ENCODE measurements at places on chromosomes 12 and 14.

- peak; percentile 76 for DNase-seq
These were observed 175.8 kb upstream of the PLXNC1 start for GRCh38 chr12:93972411-93973208.

DNA sequence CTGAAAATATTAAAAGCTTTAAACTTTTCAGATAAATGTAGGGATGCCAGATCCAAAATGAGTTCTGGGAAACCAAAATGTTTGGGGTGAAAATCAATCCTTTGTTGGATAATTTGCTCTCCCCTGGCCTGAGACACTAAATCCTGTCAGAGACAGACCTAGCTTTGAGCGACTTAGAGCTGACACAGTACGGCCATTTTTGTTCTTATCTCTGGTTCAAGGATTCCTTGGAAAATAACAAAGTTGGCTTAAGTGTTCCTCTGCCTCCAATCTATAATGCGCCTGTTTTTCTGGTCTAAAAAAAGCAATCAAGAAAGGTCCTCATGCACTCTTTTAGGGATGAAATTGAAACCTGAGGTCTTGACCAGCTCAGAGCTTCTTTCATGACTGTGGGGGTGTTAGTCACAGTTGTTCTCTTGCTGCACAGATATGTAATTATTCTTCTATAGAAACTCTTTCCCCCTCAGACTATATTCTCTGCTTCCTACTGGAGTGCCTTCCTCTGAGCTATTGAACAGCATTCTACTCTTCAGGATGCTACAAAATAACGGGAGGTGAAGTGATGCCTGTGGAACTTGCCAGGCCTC, 52.3 kb upstream of the EGLN3 start:
- DNase-seq: no peak

DNA sequence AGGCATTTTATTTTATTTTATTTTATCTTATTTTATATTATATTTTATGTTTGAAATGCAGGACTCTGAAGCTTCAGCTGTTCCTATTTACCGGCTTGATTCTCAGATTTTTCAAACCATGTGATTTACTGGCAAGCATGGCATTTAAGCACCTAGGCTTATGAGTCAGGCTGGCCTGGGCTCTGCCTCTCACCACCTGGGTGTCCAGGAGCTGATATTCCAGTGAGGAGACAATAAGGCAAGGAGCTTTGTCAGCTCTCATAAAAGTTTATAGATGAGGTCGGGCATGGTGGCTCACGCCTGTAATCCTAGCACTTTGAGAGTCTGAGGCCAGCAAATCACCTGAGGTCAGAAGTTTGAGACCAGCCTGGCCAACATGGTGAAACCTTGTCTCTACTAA, 2.1 kb downstream of the DAO start:
- DNase-seq: no peak

DNA sequence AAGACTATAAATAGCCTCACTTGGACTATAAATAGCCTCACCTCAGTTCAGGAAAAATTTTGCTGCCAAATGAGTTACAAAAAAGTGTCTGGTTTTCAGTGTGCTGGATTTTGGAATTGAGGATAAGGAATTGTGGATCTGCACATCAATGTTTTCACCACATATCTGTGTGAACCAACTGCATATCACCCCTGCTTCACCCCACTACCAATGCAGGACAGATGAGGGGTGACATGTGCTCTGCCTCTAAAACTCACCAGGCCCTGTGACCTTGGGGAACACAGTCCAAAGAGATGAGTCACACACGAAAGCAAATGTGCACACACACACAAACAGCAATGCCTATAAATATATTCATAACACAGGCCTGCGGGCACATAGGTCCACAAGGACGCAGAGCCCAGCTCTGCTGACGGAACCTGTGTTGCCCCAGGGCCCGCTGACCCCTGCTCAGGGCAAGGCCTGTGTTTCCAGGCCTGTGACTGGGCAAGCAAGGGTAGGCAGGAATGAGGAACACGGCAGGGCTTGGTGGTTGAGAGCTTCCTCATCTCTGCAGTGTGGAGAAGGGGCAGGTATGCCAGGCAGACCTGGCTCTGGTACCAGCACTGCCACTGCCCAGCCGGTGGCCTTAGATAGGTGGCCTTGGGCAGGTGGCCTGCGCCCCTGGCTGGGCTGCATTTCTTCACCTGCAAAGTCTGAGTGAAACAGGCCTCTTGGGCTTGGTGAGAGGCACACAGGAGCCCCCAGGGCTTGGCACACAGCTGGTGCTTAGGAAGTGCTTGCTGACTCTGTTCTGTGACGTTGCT, 82.4 kb downstream of the ARL6IP4 start:
- DNase-seq: peak; percentile 93

- no peak for DNase-seq
These were observed 178.0 kb upstream of the CAND1 start for GRCh38 chr12:67091204-67091603.

GRCh38 chr12:53949631-53950436, 4.9 kb upstream of the HOXC12 start:
- peak; percentile 66 for DNase-seq

- DNase-seq: no peak
These were observed 30.5 kb upstream of the SPTLC2 start for GRCh38 chr14:77646907-77647306.

GRCh38 chr12:70040141-70040540, 203.1 kb upstream of the CNOT2 start:
- DNase-seq: peak; percentile 14

GRCh38 chr12:27385766-27386564, 53.3 kb downstream of the BMAL2 start:
- peak; percentile 49 for DNase-seq

GRCh38 chr14:49581209-49582112, 4.7 kb downstream of the RPS29 start:
- DNase-seq: no peak

DNA sequence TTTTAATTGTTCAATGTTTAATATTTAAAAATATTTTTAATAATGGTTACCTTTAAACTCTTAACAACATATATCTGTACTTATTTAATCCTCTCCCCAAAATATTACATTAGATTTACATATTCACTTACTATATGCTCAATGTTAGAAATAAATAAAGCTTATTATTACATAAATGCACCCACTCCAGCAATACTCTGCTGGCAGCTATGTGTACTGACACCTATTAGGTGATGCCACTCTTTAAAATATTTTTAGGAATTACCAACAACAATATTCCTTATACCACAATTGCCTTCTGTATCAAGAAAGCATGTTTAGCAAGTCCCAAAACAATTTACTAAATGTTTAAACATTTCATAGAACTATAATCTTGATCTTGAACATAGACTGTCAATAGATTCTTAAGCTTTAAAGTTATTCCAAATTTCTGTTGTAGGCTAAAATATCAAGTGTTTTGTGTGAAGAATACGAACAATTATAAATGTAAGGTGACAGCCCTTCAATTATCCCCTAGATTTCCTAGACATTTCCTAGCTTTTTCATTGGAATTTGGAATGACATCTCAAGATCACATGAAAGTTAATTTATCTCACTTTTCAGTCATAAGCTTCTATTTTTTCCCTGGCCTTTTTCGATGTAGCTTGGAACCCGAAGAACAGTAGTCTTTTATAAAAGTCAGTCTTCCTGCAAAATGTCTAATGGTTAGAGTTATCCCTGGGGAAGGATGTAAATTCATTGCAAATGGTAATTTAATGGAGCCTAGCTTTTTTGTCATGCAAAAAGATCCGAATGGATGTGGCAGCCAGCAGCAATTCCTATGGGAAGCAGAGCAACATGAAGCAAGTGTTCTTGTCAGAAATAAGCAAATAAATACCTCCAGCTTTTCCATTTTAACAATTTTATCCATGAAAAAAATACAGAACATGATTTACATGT, 907.5 kb upstream of the ATXN7L3B start:
- no peak for DNase-seq

GRCh38 chr12:50686976-50687375, 76.9 kb upstream of the ATF1 start:
- no peak for DNase-seq

- DNase-seq: no peak
These were observed 388.0 kb downstream of the VRK1 start for GRCh38 chr14:97185186-97185585.

DNA sequence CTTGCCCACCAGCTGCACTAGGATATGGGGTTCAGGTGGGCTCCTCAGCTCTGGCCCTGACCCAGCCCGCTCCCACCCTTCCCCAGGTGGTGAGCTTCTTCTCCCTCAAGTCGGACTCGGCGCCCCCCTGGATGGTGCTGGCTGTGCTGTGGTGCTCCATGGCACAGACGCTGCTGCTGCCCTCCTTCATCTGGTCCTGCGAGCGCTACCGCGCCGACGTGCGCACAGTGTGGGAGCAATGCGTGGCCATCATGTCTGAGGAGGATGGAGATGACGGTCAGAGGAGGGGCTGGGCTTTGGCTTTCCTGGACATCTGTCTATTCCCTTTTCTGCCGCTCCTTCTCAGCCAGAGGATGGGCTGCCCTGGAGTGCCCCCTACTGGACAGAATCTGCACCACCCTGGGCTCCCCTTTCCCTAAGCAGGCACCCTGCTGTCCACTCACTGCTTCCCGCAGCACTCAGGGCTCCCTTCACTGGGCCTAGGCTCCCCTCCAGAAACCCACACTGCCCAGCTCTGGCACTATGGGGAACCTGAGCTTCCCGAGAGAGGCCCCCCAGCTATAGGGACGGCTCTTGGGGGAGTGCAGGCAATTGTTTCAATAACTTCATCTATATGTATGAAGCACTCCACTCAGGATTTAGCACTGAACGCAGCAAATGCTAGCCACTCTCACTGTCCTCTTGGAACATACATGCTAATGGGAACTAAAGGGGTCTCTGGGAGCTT, 2.6 kb upstream of the P3H3 start:
- peak; percentile 100 for DNase-seq

DNA sequence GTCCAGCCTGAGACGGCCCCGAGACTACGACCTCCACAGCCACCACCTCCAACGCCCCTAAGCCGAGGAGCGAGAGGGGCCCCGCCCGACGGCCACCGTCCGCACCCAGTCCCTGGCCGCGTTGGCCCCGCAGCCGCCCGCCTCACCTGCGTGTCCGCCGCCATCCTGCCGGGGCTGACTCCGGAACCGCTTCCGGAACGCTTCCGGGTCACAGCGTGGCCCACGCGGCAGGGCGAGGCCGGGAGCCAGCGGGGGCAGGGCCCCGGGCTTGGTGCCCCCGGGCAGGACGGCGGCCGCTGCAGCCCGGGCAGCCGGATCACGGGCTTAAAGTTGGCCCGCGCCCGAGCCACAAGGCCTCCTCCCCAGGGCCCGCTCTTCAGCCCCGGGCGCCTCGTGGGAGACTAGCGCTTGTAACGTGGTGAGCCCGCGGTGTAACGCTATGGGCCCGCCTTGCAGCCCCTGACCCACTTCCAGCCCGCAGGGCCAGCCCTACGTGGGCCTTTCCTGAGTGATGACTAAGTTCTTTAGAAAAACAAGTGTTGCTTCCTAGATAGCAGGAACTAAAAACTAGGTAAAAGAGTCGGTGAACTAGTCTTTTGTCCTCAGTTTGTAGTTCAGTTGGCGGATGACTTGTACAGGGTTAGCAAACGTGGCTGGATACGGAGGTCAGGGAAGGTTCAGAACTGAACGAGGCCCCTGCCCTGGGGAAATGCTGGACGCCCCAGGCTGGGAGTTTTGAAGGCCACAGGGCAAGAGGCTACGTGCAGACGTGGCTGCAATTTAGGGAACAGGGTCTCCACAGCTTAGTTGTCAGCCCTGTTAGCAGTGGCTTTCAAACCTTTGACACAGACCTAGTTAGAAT, at the start of gene GCN1:
GCN1 (minus strand) TSS at position 182 of the 862 bp plus-strand sequence; CDS start at position 164, 18 bp downstream.
- DNase-seq: peak; percentile 94

GRCh38 chr12:109912855-109913321, 12.8 kb downstream of the TCHP start:
- no peak for DNase-seq

DNA sequence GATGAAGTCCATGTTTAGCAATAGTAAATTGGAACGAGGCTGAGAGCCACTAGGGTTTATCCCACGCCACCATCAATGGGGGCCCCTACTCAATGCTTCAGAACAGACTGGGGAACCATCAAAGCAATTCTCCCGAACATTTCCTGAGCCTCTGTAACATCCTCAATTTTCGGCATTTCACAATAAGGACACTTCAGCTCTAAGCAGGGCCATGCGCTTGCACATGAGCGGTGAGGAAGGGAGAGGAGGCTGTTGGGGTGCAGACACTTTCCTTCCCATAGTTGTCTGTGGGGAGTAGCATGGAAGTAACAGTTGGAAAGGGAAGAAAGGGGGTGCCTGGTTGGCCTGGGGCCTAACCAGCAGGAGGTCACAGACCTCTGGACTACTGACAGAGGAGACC, 129.9 kb upstream of the PRMT8 start:
- DNase-seq: no peak
